ENCODE measurements at places on chromosomes 13 and 19. TPM values are rescaled to one million over a fixed set of nuclear protein-coding genes. Genes with fewer than 3 reads are reported as not detected.

PDX1 gene
- total RNA-seq, result not detected

CRB3 gene
- 0.99 TPM for total RNA-seq

FGF21 gene
- not detected for total RNA-seq

DCT gene
- total RNA-seq, result 0.18 TPM

PLPPR3 gene
- total RNA-seq, result 70.8 TPM

ACP7 gene
- not detected for total RNA-seq

NUCB1 gene
- total RNA-seq, result 337 TPM

ZNF560 gene
- total RNA-seq, result 0.80 TPM

KIR2DL1 gene
- total RNA-seq, result not detected

CYP4F12 gene
- not detected for total RNA-seq

THOP1 gene
- 111 TPM for total RNA-seq

ARL11 gene
- total RNA-seq, result 0.21 TPM

OR7A5 gene
- total RNA-seq, result not detected

SYNE4 gene
- 6.3 TPM for total RNA-seq

TPTE2 gene
- total RNA-seq, result 0.24 TPM

AMH gene
- 45.6 TPM for total RNA-seq
